ENCODE measurements at places on chromosomes 3 and 15.

DNA sequence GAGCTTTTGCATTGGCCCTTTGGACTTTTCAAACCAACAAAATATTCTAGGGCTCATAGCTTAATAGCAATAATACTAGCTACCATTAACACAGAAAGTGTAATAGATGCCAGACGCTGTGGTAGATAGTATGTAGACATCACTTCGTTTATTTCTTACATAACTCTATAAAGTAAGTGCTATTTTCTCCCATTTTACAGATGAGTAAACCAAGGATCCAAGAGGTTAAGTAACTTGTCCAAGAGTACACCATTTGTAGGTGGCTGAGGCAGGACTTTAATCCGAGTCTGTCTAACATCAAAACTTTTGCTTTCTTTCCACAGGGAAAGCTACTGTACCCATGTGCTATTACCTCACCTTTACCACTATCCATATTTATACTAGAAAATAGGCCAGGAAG lies 12.0 kb downstream of the EID1 start:
- no peak for DNase-seq

- DNase-seq = no peak
These were observed 1.5 kb downstream of the CLDN1 start for GRCh38 chr3:190320594-190321362.

DNA sequence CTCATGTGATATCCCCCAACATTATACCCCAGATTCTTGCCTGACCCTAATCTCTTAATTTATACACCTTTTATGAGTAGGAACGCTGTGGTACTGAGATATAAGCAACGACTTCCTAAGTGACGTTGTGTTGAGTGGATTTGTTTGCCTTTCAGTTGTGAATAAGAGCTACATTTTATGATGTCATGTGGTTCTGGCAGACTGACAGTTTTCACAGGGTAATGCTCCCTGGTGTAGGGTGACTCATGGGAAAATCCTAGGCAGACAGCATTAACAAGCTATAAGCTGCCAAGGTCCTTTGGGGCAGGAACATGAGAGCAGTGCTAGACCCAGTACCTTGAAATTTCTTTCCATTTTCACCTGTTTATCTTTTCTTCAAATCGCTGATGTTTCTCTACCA lies 11.2 kb downstream of the C3orf52 start:
- DNase-seq = no peak

DNA sequence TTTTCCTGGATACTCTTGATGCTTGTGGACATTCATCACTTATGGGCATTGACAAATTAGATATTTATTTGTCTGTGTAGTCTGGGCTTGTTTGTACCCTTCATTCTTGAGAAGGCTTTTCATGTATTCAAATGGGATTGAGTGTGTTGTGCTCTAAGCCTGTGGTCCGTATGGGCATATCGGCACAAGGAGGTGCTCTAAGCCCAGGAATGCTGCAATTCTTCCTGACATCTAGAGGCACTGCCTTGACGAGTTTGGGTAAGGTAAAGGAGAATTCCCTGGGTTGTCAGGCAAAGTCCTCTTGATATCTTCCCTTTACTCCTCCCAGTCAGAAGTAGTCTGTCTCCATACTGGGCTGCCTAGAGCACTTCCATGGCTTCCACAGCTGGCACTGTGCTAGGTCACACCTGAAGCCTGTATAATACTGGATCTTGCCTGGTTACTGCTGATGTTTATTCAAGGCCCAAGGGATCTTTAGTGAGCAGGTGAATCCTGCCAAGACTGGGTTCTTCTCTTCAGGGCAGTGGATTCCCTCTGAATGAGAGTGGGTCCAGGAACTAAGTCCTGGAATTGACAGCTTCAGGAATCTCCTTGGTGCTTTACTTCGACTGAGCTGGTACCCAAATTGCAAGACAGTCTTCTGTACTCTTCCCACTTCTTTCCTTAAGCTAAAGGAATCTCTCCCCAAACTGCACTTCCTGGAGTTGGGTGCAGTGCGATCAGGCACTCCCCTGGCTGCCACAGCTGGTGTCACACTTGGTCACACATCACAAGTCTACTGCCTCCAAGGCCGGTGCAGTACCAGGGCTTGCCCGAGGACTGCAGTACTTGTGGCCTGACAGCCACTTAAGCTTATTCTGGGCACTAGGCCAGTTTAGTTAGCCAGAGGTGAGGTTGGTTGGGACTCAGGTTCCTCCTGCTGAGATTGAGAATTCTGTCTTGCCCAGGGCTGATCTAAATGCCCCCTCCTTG lies 46.0 kb downstream of the GALK2 start:
- DNase-seq = peak; percentile 63

GRCh38 chr15:97470417-97470816 lies 490.1 kb upstream of the ARRDC4 start:
- no peak for DNase-seq

GRCh38 chr3:144028798-144029411 lies 57.3 kb downstream of the DIPK2A start:
- no peak for DNase-seq

DNA sequence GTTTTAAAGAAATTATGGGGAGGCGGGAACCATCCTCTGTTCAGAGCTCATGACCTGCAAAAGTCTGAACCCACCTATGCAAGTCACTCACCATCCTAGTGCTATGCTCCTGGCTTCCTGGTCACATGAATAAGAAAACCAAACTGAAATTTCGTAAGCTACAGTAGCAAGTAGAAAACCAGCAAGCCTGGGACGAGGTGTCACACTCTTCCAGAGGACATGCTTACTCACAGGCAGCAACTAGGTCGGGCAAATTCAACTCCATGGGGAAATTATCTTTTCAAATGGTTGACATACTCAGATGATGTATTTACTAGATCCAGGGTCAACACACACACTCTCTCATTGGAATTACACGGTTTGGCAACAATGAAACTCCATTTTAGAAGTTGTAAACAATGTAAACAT lies 31.3 kb downstream of the LDHAL6B start:
- no peak for DNase-seq

DNA sequence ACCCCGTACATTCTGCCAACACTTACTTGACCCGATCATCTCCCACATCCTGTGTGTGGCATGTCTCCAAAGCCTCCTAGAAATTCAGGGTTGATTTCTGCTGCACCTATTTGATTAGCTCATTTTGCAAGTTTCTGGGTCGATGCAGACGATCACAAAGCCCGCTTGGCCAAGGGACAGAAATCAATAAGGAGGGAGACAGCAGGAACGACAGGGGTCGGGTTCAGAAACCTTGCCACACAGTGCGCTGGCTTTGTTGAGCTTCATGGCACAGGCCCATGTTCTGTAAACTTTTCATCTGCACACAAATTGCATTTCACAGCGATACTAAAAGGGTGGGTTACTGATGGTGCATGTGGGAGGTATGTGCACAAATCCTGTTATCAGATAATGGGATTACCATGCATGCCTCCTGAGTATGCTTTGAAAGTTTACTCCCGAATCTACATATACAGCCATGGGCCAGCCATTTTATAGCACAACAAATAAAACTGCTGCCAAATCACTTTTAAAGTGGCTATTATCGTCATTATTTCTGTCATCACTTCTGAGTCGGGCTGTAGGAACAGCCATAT lies 95.9 kb upstream of the ATP11B start:
- no peak for DNase-seq

- peak; percentile 20 for DNase-seq
These were observed 941 bp downstream of the ZBED2 start for GRCh38 chr3:111594205-111594604.

DNA sequence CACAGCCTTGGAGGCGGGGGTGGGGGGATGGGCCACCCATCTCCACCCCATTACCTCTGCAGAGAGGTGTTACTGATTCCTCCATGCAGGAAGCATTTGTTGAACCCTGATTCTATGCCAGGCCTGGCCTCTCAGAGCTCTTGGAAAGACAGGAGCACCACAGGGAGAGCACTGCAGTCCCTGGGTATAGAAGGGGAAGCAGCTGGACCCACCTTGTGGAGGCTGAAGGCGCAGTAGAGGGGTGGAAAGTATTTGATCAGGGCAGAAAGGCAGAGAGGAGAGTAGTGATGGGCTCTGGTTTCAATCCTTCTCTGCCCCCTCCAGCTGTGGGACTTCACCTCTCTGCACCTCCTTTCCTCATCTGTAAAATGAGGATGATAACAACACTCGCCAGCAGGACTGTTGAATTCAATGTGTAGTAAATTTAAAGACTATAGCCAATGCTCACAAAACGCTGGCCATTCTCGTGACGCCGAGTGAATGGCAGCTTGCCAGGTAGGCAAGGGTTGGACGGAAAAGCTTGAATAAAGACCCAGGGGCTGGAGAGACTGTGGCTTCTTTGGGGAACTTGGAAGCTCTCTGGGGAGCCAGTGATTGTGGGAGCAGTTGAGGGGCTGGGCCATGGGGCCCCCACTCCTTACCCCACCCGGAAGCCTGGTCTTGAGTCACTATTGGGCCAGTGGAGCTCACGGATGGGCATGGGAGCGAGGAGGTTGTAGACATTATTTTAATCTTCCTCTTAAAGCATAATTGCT lies 8.0 kb upstream of the CCDC33 start:
- no peak for DNase-seq

- no peak for DNase-seq
These were observed 159.6 kb downstream of the GREM1 start for GRCh38 chr15:32877252-32878019.

DNA sequence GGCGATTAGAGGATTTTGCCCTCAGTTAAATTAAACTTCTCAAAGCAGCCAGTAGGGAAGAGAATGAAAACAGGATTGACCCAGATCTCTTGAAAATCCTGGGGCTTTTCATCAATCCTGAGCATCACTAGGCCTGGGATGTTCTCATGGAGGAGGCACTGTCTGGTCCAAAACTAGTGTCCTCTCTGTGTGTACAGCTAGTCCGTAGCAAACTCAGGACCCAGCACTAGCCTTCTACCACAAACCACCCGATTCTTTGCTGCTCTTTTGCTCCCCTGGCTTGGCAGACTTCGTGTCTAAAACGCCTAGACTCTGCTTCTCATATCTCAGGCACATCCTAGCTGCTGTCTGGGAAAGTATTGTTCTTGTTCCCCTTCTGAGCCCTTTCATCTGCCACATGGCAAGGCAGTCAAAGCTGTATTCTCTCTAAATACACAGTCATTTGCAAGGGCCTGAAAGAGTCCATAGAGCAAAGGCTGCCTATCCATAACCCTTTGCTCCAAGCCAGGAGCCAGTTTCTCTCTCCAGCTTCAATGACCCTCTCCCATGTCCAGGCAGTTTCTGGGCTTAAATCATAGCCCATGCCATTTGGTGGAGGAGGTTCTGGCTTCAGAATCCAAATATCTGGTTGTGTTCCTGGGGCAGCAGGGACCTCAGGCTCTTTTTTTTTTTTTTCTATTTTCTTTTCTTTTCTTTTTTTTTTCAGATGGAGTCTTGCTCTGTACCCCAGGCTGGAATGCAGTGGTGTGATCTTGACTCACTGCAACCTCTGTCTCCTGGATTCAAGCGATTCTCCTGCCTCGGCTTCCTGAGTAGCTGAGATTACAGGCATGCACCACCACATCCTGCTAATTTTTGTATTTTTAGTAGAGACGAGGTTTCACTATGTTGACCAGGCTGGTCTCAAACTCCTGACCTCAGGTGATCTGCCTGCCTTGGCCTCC lies 52.4 kb downstream of the CDC25A start:
- DNase-seq = no peak

- DNase-seq = no peak
These were observed 204.7 kb downstream of the UACA start for GRCh38 chr15:70558406-70559264.

DNA sequence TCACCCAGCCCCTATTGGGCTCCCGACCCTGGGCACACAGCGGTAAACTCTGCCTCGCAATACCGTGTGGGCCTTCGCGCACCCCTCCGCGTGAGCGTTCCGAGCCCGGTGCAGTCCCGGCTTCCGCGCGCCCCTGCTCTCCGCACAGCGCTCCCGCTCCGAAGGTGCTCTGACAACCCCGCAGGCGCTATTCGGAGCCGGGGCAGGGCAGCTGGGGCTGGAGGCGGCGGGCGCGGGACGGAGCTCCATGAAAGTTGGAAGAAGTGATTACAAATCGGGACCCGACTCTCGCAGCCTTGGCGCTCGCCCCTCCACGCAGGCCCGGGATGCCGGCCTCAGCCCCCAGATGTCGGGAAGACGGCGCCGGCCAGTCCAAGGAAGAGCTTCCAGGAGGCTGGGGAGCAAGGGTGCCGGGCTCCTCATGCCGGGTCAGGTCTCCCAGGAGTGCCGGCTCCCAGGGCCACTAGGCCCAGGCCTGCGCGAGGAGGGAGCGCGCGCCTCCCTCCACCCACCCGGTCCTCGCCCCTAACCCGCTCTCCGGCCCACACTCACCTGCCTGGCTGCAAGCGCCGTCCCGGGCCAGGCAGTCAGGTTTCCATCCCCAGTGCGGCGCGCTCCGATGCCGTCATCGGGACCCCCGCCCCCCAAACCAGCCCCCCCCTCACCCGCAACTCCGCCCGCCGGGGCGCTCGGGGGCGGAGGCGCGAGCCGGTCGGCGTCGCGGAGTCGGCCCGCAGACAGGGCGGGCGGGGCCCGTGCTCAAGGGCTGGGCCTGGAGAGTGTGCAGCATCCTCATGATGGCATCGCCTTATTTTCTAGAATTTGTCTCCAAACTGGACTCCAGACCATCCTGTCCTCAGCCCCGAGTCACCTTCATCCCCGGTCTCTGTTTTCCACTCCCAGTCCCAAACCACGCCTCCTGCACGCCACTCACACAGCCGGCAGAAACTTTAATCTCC lies at the start of gene KIF7:
TSS of gene KIF7 (minus strand) at position 621 of the 959 bp plus-strand sequence. CDS start 2,537 bp downstream, outside the sequence.
- peak; percentile 99 for DNase-seq

- DNase-seq = no peak
These were observed 30.5 kb downstream of the EHD4 start for GRCh38 chr15:41941644-41942415.

GRCh38 chr3:119140466-119140865 lies 5.5 kb upstream of the TEX55 start:
- DNase-seq = no peak

DNA sequence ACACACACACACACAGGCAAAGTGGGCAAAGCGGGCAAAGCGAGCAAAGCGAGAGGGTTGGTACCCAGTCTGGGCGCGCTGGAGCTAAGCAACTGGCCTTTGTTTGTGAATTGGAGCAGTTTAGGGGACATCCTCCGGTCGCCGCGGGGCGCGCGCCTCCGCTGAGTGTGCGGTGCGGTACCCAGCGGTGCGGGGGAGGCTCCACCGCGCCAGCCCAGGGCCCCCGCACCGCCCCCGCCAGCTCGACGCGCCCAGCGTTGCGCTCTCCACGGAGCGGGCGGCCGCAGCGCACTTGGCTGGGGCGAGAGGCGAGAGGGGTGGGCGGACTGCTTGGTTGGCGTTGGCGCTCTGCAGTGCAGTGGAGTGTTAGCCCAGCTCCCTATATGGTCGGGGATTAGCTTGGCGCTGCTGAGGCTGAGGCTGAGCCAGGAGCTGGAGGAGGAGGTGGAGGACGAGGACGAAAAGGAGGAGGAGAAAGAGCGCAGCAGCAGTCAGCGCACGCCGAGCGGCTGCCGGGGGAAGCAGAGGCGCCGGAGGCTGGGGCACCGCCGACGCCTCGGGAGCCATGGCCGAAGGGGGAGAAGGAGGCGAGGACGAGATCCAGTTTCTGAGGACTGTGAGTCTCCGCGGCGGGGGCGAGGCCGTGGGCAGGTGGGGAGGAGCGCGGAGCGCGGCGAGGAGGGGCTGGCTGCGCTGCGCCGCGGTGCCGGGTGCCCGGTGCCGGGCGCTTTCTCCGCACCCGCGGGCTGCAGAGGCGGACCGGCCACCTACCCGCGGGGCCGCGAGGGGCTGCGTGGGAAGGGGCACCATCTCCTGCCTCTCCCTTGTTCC lies at the start of gene RYR3:
TSS of gene RYR3 (plus strand) at position 487 of the 831 bp plus-strand sequence. CDS start at position 566, 79 bp downstream.
- DNase-seq = peak; percentile 73

GRCh38 chr3:171164067-171164465 lies 137.5 kb upstream of the SLC2A2 start:
- no peak for DNase-seq

GRCh38 chr3:155112661-155113389 lies 32.7 kb downstream of the MME start:
- no peak for DNase-seq

GRCh38 chr3:53232641-53233377 lies 23.0 kb downstream of the TKT start:
- DNase-seq = no peak

Measured in iPS-NIHi11 (cell line).